ENCODE measurements at places on chromosomes 12 and 14.

GRCh38 chr14:57652769-57653168 lies 159.1 kb upstream of the CCDC198 start:
- DNase-seq, result no peak

- no peak for DNase-seq
Measured at GRCh38 chr14:71403656-71404055, 496.4 kb downstream of the PCNX1 start.

- DNase-seq, result no peak
Measured at GRCh38 chr14:74290415-74290814, 12.3 kb downstream of the ABCD4 start.

DNA sequence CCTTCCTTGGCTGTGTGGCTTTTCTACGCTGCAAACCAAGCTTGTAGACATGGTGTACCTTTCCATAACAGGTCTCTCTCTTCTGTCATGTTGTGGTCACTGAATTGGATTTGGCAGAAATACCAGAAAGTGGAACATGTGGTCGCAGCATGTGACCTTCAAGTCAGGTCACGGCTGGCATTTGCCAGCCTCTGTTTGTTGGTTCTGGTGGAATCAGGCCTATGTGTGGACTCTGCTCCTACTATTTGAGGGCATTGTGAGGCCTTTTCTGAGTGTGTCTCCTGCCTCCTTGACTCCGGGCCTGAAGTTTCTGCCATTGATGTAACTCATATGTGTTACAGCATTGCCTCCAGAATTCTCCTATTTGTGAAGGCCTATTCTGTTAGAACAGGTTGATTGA lies 116.7 kb downstream of the CACNA1C start:
- no peak for DNase-seq

- no peak for DNase-seq
Measured at GRCh38 chr14:89959853-89960445, 4.2 kb downstream of the TDP1 start.

DNA sequence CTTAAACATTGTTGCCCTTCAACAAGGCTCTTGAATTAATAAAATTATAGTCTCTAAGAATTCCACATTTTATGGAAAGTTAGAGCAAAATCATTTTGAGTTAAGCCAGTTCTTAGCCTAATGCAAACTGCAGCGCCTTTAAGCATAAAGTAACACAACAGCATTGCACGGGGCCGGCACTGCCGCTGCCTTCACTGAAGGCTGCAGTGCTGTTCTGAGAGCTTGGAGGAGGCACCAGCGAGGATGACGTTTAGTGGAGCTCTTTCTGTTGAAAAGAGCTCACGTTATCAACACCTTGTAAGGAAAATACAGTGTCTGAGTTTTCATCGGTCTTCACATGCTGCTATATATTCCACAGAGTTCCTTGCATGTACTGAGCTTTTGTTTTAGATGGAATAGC lies 38.3 kb upstream of the DYNC1H1 start:
- DNase-seq, result no peak

DNA sequence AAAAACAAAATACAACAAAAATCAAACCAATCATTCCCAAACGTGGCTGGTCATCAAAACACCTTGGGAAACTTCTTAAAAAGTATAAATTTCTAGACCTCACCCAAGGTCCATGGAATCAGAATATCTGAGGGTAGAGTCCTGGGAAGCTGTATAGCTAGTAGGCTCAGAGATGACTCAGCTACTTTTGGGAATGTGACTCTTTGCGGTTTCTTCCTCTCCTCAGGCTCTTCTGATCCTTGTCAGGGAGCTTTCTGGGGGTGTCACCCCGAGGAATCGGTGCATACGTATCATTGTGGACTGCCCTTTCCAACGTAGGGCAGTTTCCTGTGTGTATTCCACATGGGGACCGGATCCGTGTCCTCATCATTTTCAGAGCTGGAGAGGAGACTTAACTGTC lies 14.8 kb downstream of the JDP2 start:
- no peak for DNase-seq

DNA sequence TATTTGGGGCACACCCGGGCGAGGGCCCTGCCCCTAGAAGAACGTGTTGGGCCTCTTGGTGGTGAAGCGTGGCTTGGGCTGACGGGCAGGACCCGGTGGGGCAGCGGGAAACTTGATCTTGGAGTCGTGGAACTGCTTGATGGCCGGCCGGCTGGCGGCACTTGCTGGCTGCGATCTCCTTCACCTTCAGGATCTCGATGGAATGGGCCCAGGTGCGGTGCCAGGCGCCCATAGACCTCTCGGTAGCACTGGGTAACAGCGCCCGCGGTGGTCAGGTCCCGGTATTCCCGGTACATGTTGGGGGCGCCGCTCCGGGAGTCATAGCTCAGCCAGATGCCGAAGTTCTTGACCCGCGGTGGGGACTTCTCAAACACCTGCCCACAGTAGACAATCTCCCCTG lies 16.5 kb downstream of the UBR7 start:
- DNase-seq, result no peak

GRCh38 chr12:44668443-44668842 lies 207.7 kb downstream of the NELL2 start:
- DNase-seq, result no peak

GRCh38 chr12:109113661-109114321 lies 2.6 kb upstream of the ACACB start:
- no peak for DNase-seq

Data from esophagus squamous epithelium (tissue), 5 donors.